ENCODE measurements at places on chromosomes 5 and 9.
A peak's percentile ranks its signal among the peaks of the same experiment; 100 is the strongest.

GRCh38 chr5:89267788-89268187, 384.8 kb upstream of the MEF2C start:
- no peak for DNase-seq

GRCh38 chr9:81822301-81822865, 105.8 kb upstream of the SPATA31D4 start:
- no peak for DNase-seq

GRCh38 chr5:108720391-108720790, 27.3 kb upstream of the FER start:
- DNase-seq: no peak

- no peak for DNase-seq
These were observed 16.9 kb downstream of the CLTA start for GRCh38 chr9:36207546-36208012.

DNA sequence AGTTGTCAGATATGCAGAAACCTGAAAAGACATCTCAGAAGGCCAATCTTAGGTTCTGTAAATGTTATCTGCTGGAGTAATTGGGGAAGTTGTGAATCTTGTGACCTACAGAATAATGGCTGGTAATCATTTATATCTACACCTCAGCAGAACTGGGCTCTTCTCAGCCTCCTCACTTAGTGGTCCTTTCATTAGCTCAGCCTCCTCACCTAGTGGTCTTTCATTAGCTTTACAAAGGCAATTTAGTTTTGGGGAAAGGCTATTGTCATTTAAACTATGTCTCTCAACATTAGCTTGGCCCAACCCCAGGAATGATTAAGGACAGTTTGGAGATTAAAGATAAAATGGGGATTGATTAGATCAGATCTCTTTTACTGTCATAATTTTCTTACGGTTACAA, 284.2 kb upstream of the SGCD start:
- no peak for DNase-seq

- no peak for DNase-seq
These were observed 6.3 kb downstream of the FOXD1 start for GRCh38 chr5:73442231-73442811.

GRCh38 chr5:59420596-59420995, 472.9 kb downstream of the PDE4D start:
- DNase-seq: no peak

DNA sequence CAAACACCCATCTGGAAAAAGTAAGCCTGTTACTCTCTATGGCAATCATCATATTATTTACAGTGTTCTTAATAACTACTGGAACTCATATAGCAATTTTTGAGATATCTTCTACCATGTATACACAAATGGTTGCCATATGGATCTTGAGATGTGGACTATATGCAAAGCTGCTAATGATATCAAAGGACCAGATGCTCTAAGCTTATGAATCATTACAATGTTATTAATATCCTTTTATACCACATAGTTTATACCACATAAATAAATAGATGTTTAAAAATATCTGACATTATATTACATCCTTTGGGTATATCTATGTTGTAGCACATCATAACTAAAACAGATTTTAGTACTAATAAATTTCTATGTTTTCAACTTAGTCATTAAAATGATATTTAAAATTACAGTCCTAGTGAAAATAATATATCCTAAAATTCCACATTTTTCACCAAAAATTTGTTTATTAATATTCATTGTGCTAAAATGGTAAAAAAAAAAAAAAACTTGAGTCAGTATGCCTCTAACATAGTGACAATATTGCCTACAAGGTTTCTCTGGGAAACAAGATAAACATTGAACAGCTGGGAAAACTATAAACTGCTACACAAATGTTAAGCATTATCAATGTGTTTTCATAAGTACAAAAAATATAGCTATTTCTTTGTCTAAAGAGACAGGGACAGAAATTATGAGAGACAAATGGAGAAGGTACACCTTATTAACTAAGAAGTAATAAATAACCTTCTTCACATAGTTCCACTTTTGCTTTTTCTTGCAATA, 85.5 kb downstream of the DTWD2 start:
- no peak for DNase-seq

- no peak for DNase-seq
These were observed 40.8 kb downstream of the CSF2 start for GRCh38 chr5:132114150-132115121.

DNA sequence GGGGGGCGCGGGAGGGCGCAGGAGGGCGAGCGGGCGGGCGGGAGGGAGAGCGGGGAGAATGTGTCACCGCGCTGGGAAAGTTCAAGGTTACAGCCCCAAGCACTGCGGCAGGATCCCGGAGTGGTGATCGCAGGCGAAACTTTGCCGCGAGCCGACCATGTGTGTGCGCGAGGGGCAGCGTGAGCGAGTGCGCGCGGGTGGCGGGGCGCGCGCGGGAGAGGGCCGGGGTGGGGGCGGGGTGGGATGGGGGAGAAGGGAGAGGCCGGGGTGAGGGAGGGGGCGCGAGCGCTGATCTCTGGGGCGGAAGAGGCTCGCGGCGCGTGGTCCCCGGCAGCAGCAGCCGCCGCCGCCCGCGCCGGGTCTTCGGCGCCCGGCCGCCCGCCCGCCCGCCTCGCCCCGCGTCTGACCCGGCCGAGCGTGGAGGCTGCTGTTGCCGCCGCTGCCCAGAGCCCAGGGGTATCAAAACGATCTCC, at the start of gene NFIB:
TSS of gene NFIB (minus strand) at position 191 of the 473 bp plus-strand sequence. CDS start 630 bp downstream, outside the sequence.
- DNase-seq: no peak

DNA sequence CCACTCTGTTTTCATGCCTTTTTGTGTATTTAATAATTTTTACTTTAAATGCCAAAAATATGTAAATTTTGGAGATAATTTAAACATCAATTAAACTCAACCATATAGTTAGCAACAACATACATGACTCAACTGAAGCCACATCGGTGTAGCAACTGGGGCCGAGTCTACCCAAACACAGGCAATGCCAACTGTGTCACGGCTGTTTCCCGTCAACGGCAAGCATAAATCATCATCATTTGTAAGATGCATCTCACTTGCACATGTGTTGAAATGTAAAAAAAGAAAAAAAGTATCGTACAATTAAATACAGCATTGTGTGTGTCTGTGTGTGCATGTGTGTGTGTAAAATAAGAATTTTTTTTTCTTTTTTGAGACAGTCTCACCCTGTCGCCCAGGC, 160.1 kb upstream of the TAS2R1 start:
- DNase-seq: no peak

- no peak for DNase-seq
These were observed 220.0 kb downstream of the GOLPH3 start for GRCh38 chr5:31954091-31954490.

DNA sequence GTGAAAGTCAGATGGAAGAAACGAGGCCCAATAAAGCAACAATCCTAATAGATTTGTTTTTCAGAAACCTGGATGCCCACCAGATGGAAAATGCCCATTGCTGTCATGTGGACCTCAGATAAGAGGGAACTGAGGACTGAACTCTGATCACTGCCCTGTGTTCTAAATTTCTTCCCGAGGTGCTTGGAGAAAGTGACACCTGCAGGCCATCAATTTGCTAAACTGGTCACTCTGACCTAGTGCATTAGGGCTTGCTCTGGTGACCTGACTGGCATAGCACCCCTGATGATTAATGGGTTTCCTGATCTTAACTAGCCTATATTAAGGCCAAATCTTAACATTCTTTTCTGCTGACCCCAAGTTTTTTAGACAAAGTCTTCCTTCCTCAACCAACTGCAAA, 32.4 kb upstream of the VDAC1 start:
- no peak for DNase-seq

DNA sequence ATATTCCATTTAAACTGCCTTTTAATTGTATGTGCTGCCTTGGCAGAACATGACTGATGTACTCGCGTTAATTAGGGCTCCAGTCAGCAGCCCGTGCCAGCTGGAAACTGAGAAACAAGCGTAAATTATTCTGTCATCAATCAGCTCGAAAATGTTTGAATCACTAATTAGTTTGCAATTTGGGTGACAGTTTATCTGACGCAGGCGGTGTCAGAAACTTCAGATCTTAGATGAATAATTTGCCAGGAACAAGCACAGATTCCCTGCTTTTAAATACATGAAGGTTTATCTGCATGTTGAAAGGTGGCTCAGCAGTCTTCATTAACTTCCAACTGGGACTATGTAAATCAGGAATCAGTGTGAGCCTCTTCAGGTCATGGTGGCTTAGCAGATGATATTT, 176.0 kb upstream of the TLE4 start:
- DNase-seq: no peak

- DNase-seq: no peak
These were observed 64.9 kb downstream of the CDC42SE2 start for GRCh38 chr5:131328536-131329285.

DNA sequence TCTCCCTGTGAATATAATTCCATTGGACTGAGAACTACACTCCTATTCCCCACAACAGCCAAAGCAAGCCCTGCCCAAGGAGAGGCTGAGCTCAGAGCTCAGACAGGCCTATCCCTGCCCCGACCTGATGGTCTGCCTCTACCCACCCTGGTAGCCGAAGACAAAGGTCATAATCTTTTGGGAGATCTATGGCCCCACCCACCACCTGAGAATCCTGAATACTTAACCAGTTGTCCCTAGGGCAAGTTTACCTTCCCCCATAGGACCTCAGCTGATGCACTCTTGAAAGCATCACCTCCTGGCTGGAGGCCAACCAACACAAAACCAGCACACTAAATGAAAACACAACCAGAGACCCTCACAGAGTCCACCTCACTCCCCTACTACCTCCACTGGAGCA, 167.5 kb downstream of the PRR16 start:
- DNase-seq: no peak

GRCh38 chr5:169629847-169630548, 7.1 kb upstream of the DOCK2 start:
- DNase-seq: no peak

DNA sequence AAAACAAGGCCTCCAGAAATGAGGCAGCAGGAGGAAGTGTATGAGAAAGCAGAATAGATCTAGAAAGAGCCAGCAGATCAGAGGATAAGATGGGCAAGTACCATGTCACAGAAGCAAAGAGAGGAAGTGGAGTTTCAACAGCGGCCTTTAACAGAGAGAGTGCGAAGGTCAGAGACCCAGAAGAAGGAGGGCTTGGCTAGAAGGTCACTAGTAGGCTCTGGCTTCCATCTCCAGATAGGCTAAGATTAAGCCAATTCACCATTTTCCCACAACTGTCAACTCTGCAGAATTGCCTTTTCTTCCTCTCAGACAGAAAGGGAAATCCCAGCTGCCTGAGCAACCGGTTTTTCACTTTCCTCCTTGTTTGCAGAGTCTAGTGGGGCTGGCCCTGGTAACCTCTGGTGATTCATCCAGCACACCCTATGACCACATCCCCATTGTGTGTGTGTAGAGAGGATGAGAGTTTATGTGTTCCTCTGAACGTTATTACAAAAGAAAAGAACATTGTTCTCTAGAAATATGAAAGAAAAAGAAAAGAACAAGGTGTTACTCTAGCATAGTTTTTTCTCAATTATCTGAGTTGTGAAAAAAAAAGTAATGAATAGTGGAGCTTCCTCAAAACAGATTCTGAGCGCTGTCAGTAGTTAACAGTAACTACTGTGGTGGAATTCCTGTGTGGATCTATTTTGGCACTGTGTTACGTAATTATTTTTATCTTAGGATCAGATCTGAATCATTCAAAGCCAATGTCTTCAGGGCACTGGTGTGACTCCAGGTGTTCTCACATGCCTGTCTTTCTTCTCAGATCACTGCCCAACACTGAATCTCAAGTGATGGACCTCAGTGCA, 220.4 kb downstream of the ARRDC3 start:
- DNase-seq: peak; percentile 25

DNA sequence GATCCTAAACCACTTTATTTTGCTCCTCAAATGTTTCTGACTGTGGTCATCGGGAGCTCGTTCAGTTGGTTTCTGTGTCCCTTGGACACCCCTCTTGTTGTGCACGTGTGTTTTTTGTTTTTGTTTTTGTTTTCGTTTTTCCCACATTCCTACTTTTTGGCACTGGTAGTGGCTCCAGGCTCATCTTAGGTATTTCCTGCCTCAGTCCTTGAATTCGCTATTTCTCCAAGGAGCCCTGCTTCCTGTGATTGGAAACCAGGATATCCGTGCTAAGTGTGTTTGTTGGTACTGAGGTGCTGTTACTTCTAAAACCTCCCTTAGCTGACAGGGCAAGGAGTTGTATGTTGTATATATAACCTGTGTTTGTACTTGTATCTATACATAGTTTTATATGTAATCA, 5.9 kb downstream of the HMCN2 start:
- no peak for DNase-seq

- no peak for DNase-seq
These were observed 487.5 kb upstream of the SGCD start for GRCh38 chr5:155839251-155840037.

DNA sequence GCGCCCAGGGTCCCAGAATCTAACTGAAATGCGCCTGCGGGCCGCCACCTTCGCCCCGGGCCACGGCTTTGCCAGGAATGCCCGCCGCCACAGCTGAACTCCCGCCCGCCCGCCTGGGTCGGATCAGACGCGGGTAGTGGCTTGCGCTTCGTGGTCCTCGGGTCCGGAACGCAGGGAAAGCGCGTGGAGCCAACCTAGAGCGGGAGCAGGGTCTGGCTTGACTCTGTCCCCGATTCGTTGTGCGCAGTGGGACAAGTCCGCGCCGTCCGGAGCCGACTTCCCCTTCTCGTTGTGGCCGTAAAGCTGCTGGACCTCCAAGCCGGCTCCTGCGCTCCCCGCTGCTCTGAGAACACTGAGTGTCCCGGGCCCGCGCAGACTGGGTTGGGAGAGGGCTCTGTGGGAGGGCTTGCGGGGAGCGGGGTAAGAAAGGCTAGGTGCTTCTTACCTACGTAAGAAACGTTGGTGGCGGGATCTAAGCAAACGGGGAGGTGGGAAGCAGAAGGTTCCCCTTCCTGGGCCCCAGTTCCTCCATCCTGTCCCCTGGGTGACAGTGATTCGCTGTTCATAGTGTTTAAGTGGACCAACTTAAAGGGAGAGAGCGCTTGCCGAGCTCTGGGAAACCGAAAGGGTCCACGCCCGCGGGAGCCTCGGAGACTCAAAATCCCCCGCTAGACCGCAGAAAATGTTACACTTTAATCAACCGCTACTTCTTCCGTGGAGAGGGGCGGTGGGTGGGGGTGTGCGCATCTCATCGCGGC, 4.4 kb upstream of the FOXE1 start:
- no peak for DNase-seq

DNA sequence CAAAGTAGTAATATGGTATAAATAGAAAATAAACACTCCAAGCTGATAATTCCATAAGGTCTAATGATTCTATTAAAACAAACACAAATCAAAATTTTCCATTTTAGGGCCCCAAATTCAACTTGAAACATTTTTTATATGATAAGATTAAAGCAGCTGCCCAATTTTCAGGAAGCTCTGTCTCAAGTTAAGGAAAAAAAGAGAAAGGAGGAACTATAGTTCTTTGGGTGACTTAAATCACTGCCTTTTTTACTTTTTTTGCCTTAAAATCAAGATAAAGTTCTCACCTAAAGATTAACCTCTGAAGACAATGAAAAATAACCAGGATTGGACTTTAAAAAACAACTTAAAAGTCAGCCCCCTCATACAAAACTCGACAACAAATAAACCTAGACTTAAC, 76.0 kb upstream of the IFNE start:
- DNase-seq: no peak
